ENCODE measurements at places on chromosomes 4 and X. TPM values are rescaled to one million over a fixed set of nuclear protein-coding genes. Genes with fewer than 3 reads are reported as not detected.

FAM114A1 gene
- total RNA-seq = 121 TPM

SHROOM4 gene
- total RNA-seq = 5.9 TPM

S100G gene
- not detected for total RNA-seq

GPR119 gene
- total RNA-seq = not detected

RPL36A gene
- total RNA-seq = 158 TPM

INTU gene
- total RNA-seq = 4.3 TPM

Measured in melanocyte of skin (primary cell).